Stimulated activated CD4-positive, alpha-beta T cell treated with anti-CD3 and anti-CD28 coated beads, Interleukin-15, amount 100 ng/mL, for 1 hour (primary cell): ENCODE measurements at places on chromosomes 11 and 22.

DNA sequence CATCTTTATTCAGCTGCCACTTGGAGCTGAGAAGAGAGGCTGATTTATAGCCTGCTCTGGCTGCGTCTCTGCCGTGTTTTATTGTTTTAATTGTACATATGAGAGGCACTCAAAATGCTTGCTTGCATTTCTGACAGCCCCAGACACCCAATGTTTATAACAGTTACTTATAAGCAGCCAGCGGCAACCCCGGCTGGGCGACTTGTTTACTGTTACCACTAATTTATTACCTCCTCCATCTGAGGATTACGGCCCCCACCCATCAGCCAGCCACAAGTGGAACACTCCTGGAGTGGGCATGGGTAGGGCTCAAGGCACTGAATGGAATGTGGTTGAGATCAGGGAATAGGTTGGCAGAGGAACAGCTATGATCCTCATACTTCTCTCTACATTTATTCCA is 61.2 kb downstream of the CLPB start:
- no peak for DNase-seq

DNA sequence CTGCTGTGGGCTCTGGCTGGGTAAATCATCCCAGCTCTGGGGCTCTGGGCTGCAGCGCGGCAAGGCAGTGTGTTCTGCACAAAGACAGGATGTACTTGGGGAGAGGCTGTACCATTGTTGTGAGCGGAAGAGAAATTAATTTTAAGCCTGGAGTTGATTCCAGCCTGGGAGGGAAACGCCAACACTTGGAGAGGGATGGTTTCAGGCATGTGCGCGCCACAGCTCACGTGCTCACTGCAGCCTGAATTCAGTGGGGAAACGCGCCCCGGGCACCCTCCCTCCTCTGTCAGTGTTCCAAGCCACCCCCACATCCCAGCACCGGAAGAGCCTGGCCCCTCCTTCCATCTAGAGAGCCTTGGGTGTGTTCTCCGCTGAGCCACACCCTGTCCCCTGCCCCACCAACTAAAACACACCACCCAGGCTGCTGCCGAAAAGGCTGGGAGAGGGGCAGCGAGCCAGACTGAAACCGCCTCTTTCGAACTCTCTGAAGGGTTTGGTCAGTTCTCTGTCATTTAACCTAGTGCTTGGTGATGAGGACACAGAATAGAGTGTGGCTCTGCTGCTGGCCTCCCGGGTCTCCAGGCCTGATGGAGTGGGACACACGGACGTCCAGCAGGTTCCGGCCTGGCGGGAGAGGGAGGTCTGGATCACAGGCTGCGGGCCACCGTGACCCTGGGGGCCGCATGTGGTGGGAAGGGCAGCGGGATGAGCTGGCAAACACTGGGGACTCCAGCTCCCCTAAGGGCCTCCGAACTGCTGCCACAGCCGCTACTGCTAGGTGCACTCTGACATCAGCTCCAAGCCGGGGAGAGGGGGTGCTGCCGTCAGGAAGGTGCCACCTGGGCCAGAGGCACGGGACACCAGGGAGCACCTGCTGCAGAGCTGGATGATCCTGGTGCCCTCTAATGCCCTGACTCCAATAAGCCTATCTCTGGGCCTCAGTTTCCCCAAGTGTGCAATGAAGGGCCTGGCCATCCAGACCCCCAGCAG is 230.8 kb downstream of the CTTN start:
- no peak for DNase-seq

DNA sequence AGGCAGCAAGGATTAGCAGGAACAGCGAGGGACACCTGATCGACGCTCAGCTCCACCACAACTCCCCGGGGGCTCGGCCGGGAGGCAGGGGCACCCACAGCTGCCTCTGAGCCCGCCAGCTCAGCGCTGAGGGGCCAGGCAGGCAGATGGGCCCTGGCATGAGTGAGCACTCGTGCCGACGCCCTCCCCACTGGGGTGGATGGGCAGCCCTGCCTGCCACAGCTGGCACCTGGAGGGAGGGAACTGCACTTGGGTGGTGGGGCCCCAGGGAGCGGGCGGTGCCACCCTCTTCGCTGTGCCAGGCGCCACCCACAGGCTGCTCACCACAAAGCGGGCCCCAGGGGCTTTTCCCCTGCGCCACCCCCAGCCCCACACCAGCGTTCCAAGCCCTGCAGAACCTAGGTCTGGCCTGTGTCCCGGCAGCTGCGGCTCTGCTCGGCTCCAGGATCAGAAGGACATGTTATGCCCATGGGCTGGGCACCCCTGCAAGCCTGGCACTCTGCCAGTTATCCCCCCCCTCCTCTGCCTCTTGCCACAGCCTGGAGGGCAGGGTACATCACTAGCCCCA is 28.8 kb downstream of the WNT7B start:
- DNase-seq = no peak

DNA sequence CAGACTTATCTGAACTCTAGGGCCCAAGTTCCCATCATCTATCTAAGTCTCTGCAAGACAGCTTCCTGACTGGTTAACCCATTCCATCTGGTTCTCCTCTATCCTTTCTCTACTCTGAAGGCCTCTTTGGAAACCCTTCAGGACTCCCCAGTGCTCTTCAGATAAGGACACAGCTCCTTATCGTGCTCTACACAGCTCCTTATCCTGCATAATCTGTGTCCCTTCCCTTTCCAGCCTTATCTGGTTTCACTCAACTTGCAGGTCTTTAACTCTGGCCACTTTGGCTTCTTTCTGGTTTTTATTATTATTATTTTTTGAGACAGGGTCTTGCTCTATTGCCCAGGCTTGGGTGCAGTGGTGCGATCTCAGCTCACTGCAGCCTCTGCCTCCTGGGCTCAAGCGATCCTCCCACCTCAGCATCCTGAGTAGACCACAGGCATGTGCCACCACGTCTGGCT is 10.6 kb downstream of the ENDOD1 start:
- DNase-seq = no peak

GRCh38 chr22:22779213-22779612 is 108.4 kb upstream of the IGLL5 start:
- no peak for DNase-seq

GRCh38 chr22:29054251-29054767 is 7.3 kb downstream of the C22orf31 start:
- no peak for DNase-seq

- no peak for DNase-seq
Observed at GRCh38 chr11:3984896-3985295, 109.7 kb upstream of the RRM1 start.

DNA sequence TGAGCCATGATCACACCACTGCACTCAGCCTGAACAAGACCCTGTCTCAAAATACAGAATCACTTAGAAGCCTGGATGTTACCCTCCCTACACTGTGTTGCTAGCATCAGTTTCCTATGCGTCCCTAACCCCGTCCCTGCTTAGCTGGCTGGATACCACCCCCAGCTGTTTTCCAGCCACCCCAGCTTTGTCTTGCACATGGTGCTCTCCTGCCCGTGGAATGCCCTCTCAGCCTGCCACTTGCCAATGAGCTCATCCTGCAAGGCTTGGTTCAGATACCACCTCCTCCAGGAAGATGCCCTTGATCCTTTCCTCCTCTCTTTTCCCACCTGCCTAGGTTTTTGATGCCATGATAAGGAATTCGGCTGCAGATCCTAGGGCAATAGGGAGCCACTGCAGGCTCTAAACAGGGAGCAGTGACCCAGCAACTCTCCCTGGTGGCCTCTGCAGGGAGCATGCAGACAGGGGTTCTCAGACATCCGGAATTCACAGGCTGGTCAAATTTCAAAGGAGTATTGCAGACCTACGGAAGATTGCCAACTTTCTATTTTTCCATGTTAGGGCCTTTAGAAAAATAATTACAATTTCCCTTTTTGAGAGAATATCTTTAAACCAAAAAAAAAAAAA is 52.7 kb upstream of the WNT7B start:
- no peak for DNase-seq

DNA sequence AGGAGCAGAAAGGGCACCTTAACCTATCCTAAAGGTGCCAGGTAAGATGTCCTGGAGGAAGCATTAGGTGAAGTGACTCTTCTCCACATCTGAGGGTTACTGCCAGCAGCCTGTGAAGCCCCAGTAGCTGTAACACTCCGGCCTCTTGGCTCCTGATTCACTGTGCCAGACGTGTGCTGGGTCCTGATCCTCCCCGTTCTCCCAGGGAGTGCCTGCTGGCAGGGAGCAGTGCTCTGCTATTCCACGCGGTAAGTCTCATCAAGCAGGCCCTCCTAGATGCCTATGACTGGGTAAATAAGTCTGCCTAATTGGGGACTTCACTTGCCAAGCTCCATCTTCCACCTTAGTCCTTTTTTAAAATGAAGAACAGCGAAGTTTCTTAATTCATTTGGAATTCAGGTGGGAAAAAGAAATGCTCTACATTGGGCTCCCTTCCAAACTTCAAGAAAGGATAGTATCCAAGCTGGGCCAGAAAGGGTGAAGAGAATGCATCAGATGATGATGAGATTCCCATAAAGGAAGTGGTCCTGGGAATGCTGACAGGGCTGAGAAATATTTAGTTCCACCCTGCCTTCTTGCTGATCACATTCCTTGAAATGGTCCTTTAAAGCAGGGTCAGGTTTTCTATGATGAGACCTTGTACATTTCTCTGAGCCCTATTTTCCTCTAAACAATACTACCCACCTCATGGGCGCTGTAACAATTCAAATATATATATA is 188.0 kb downstream of the MAML2 start:
- DNase-seq = no peak

GRCh38 chr11:13216019-13216710 is 61.4 kb upstream of the BMAL1 start:
- no peak for DNase-seq

DNA sequence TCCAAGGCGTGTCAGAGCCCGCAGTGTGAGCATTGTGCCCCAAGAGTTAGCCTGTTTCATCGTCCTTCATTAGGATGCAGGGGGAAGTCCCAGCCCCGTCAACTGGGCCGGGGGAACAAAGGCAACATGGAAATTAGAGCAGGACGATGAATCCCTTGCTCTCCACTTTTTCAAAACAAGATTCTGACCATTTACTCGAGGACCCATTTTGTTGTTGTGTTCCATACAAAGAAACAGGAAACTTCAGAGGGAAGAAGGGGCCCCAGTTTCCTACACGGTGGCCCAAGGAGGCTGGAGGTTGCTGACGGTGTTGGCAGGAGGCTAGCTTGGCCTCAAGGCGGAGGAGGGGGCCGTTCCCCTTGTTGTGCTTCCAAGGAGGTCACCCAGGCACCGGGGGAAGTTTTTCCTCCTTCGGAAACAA is 44.0 kb upstream of the SLC1A2 start:
- DNase-seq = no peak

DNA sequence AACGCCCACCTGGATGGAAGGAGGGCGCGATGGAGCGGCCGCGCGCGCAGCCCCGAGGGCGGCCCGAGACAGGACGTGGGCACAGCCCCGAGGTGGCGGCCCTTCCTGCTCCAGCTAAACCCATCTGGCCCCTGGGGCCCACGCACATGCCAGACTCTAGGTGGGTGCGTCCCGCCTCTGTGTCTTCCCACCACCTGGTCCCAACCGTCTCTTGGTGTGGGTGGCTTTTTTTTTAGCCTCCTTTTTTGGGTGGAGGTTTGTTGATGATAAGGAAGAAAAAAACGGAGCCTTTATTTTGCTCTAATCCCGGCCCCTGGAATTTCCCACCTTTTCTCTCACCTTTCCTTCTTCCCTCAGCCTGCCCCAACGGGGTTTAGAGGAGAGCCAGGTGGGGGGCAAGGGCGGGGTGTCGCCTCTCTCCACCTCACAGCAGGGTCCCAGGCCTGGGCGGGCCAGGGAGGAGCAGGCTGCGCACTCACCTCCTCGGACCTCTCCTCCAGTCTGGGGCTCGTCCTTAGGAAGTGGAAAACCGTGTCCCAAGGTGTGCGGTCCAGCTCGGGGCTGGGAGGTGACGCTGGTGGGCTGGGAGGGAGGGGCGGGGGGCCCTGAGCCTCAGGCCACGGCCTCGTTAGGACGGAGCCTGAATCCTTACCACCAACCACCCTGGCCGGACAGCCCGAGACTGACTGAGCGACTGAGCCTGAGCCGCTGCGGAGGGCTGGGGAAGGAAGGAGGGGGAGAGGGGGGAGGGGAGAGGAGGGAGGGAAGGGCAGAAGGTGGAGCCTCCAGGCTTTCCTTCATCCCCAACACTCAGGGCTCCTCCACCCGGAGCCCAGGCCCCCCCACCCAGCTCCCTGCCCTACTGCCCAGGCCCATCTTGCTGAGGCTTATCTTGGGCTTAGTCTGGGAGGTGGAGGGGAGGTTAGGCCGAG is at the start of gene SOX10:
TSS of gene SOX10 (minus strand) at position 696 of the 932 bp plus-strand sequence. CDS start 771 bp downstream, outside the sequence.
- DNase-seq = no peak
